ENCODE measurements at places on chromosomes 1 and 21.

DNA sequence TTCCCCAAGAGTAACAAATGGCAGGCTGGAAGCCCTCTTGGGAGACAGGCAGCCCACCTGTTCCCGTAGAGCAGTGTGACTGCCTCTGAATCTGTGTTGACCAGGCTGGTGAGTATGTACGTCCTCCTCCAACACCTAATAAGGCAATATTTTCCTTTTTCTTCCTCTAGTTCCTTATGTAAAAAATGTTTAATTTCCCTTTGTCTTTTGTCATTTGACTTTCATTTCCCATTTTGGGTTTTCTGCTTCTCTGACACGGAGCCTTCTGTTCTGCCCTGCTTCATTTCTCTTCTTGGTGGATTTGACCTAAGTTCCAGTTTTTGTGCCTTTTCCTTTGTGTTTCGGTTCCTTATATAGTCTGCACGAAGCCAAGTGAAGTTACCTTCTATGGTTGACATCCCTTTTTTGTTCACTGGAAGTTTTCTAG is 65.8 kb upstream of the ATF3 start:
- DNase-seq = no peak

- DNase-seq = no peak
Observed at GRCh38 chr1:182086136-182086535, 24.6 kb upstream of the ZNF648 start.

DNA sequence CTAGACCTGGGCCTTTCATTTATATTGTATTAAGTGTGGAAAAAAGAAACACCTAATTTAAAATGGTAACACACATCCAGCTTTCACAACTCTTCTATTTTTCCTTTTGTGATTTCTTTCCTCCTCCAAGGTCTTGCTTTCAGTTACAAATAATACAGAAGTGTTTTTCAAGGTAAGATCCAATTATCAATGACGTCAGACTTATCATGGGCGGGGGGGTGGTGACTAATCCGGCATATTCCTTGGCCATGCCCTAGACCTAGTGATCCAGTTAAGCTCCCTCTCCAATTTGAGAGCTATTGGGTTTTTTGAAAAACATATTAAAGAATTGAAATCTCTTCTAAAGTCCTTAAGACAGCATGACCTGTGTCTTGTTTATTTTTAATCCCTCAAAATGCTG is 669.9 kb upstream of the NR5A2 start:
- DNase-seq = no peak

GRCh38 chr1:246734866-246735265 is 10.7 kb downstream of the SCCPDH start:
- DNase-seq = no peak

DNA sequence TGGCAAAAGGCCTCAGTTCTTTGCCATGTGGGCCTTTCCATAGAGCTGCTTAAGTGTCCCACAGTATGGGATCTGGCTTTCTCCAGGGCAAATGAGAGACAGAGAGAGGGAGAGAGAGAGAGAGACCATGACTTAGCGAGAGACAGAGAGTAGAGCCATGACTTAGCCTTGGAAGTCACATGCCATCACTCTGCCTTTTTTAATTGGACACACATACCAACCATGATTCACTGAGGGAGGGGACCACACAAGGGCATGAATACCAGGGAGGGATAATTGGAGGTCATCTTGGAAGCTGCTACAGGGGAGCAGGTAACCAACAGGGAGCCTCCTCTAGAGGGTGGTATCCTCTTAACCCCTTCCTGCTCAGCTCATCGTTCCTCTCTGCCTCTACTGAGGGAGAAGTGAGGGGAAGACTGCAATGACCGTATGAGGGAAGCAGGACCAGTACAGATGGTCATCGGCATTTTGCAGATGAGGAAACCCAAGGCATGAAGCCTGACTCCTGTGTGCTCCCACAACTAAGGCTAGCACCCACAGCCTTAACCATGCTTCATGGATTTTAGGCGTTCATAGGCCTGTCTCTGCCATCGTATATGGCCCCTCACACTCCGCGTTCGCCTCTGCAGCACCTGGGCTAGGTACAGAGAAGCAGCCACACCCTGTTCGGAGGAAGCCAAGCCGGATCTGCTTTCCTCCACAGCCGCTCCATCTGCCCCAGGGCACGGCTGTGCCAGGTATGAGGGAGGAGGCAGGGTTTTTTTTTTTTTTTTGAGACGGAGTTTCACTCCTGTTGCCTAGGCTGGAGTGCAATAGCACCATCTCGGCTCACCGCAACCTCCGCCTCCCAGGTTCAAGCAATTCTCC is 38.6 kb downstream of the MEF2D start:
- DNase-seq = no peak

- DNase-seq = no peak
Observed at GRCh38 chr1:229302740-229303139, 31.8 kb downstream of the RAB4A start.

DNA sequence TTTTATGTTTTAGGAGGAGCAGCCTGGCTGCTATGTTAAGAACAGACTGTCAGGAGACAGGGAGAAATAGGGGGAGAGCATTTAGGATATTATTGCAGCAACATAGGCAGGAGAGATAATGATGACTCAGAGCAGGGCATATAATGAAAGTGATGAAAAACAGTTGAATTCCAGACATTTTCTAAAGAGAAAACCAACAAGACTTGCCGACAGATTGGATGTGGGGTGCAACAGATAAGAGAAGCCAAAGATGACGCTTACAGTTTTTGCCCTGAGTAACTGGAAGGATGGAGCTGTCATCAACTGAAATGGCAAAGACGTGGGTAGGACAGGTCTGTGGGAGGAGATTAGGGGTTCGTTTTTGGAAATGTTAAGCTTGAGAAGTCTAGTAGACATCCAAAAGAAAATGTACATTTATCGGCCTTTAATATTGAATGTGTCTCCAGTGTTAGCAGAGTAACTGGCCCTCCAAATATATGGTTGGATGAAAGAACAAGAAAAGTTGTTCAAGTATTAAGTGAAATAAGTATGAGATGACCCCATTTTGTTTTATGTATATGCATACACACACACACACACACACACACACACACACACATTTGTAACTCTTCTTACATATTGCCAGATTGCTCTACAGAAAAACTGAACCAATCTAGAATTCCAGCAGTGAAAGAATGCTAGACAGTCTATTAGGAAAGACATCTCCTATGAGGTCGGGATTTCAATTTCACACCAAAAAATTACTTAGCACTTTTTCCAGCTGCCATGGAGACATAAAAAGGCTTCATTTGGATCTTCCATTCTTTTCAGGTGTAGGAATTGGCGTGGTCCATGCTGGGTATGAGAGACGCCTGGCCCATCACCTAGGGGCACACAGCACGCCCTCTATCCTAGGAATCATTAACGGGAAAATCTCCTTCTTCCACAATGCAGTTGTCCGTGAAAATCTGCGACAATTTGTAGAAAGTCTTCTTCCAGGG is 17.2 kb downstream of the DNAJC16 start:
- no peak for DNase-seq

DNA sequence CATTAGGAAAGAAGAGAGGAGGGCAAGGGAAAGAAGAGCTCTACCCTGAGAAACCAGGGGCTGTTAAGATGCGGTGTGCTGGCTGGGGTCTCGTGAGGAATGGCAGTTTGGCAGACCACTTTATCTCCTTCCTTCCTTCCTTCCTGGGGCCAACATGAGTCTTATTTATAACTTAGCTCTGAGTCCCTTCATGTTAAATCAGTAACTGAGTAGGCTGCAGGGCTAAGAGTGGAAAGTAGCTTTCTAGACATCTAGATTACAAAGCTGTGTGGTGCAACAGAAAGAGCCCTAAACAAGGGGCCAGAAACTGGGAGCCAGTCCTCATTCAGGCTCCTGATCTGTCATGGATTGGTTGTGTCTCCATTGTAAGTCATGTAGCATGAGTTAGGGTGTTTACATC is 135.4 kb upstream of the DUSP10 start:
- no peak for DNase-seq

- no peak for DNase-seq
Observed at GRCh38 chr1:15760520-15761211, 2.1 kb downstream of the FBLIM1 start.
